GM04503 (cell line): ENCODE measurements at places on chromosomes 2 and 18.
A peak's percentile ranks its signal among the peaks of the same experiment; 100 is the strongest.

- DNase-seq, result no peak
Measured at GRCh38 chr2:221423210-221423804, 148.8 kb downstream of the EPHA4 start.

DNA sequence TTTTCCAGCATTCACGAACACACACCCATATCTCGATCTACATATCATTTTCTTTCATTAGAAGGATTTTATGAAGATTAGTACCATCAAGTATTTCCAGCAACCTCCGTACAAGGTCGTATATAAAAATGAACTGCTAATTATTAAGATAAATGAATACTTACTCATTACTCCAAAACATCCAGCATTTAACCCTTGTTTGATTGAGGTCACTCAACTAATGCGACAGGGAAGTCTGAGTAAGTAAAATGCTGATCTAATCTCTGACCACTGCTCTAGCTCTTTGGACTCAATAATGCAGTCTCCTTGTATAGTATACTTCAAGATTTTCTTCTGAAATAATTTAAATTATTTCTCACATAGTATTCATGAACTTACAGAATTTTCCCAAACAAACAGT is 2.0 kb downstream of the ABHD3 start:
- DNase-seq, result no peak

GRCh38 chr18:32420084-32420750 is 50.5 kb downstream of the GAREM1 start:
- DNase-seq, result no peak

- no peak for DNase-seq
Measured at GRCh38 chr2:215876139-215876936, 137.0 kb downstream of the MREG start.

GRCh38 chr2:174322149-174322548 is 12.6 kb upstream of the SP9 start:
- DNase-seq, result no peak

DNA sequence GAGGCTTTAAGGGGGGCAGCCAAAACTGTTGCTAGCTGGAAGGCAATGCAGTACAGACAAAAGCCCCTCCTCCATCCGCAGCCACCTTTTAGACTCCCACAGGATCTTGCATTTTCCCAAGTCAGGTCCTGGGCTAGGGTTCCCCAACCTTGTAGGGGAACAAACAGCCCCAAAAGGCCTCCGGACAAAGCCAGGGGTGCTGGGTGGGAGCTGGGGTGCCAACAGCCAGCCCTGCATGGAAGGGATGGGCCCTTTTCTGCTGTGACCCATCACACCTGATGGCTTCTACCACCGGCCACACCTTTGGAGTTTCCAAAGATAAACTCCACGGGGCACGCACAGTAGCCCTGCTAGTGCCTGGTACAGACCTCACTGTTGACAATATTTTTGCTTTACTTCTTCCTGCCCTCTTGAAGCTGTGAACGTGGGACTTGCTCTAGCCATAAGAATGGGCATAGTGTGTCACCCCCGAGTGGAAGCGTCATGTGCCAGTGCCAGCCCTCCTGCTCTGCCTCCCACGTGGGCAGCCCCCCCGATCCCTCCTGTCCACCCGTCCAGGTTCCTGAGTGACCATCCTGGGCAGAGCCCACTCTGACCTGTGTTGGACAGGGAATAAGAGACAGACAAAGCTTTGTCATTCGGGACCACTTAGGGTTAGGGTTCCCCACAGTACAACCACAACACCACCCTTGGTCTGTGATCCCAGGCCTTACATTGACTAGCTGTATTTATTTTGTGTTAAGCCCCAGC is 18.8 kb downstream of the TUBB6 start:
- DNase-seq, result no peak

DNA sequence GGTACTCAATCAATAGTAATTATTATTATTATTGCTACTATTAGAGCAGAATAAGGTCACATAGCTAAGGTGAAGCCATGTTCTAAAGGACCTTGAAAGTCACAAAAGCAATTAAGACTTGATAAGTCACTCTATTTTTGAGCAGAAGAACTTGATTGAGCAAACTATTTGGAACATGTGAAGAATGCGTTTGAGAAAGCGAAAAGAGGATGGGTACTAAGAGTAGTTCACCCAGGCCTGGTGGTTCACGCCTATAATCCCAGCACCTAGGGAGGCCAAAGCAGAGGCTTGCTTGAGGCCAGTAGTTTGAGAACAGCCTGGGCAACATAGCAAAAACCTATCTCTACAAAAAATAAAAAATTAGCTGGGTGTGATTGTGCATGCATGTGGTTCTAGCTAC is 7.2 kb upstream of the RTN4 start:
- DNase-seq, result no peak

GRCh38 chr2:54701029-54701428 is 22.4 kb upstream of the EML6 start:
- DNase-seq, result no peak

DNA sequence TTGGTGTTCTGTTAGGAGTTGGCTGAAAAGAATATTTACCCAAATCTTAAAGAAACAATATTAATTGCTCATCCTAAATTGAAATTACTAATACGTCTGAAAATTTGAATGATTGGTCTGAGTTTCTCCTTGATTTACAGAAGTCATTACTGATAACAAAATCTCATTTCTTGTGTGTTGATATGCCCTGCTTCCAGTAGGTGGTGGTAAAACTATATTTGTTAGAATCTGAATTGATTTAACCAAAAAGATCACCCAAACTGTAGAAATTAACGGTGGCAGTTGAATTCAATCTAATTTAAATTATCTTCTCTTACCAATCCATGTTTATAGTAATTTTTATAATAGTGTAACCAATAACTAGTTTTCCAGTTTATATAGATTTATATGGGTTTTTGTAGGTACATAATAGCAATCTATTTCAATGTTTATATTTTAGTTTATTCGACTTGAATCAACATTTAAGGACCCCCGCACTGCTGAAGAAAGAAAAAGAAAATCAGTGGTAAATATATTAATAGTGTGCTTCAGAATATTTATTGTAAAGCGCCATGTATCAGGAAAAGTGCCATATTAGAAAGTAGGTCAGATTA is 38.3 kb downstream of the PAPOLG start:
- no peak for DNase-seq

- no peak for DNase-seq
Measured at GRCh38 chr2:118604811-118605210, 242.6 kb downstream of the EN1 start.

GRCh38 chr2:208320686-208321085 is 54.6 kb downstream of the PIKFYVE start:
- peak; percentile 4 for DNase-seq

GRCh38 chr18:22630980-22631379 is 213.3 kb upstream of the CTAGE1 start:
- DNase-seq, result no peak

GRCh38 chr2:20562540-20563225 is 88.2 kb downstream of the HS1BP3 start:
- DNase-seq, result no peak

DNA sequence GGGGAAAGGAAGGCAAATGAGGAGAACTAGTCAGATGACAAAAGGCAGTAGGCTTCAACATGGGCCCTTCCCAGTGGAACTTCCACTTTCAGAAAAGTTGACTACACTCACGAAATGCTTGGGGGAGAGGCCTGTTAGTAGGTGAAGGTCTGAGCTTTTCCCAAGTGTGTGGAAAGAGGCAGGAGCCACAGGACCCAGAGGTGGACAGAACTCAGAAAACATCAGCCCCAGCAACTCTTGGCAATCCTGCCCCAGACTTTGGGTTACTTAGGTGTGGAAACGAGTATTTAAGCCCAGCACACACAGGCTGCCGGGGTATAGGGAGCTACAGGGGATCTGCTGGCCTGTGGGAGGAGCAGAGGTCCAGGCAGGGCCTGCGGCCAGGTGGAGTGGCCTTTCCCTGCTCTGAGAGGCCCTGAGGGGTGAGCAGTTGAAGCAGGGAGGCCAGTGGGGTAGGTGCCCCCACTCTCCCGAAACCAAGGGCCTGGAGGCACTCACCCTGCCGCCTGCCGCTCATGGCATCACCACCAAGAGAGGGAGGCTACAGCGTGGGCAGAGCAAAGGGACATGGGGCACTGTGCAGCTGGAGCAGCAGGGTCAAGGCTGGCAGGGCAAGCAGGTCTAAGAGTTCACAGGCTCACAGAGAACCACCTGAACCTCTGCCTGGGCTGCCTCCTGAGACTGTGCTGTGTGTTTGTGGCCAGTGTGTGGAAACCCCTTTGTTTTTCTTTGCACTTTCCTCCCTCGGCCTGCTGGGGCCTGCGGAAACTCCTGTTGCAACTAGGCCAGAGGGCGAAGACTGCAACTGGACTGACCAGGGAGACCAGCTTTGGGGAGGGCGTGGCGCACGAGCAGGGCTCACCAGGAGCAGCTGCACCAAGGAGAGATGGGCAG is 130.7 kb upstream of the SERTAD2 start:
- no peak for DNase-seq

- no peak for DNase-seq
Measured at GRCh38 chr2:3102081-3102921, 275.3 kb downstream of the EIPR1 start.

DNA sequence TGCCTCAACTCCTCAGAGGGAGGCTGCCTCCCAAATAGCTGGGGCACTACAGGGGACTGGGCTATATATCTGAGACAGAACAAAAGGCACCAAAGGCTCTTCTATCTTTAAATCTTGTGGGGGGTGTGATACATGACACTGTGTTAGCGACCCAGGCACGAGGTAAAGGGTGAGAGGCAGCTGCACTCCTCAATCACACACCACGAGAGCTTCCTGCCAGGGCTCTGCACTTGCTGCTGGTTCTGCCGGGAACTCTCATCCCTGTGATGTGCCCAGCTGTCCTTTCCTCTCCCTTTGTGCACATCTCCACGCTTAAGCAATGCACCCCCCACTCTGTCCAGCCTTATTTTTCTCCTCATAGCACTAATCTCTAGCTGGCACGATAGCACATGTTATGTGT is 32.4 kb downstream of the NPC1 start:
- DNase-seq, result no peak

GRCh38 chr2:145957929-145958328 is 1438.0 kb upstream of the ZEB2 start:
- no peak for DNase-seq

GRCh38 chr2:215249501-215249900 is 62.4 kb upstream of the ATIC start:
- DNase-seq, result no peak

DNA sequence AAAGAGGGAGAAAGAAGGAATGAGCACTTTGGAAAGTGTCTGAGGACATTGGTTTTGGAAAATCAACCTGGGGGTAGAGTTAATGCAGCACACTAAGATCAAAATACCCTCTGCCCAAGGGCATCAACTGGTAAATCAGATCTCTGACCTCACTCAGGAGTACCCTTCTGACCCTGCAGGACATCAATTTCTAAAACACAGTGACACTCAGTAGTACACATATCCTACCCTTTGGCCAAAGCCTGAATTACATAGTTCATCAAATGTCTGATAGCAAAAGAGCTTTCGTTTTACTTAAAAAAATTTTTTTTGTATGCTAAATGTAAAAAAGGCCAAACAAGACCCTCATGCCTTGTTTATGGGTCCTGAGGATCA is 118.4 kb upstream of the CTNNA2 start:
- no peak for DNase-seq

DNA sequence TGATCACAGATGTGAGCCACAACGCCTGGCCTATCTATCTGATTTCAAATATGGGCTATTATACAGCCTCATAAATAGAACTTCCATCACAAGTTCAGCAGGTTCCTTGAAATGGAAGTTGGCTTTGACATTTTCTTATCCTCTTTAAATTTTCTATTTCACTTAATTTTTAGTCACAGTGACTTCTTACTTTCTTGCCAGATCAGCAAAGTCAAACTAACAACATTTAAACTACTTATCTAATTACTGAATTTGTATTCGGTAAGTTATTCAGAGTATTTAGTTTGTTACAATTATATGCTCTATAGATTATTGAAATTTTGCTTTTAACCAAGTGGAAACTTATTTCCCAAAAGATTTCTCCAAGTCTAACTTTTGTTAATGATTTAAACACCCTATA is 108.2 kb downstream of the BAZ2B start:
- no peak for DNase-seq

DNA sequence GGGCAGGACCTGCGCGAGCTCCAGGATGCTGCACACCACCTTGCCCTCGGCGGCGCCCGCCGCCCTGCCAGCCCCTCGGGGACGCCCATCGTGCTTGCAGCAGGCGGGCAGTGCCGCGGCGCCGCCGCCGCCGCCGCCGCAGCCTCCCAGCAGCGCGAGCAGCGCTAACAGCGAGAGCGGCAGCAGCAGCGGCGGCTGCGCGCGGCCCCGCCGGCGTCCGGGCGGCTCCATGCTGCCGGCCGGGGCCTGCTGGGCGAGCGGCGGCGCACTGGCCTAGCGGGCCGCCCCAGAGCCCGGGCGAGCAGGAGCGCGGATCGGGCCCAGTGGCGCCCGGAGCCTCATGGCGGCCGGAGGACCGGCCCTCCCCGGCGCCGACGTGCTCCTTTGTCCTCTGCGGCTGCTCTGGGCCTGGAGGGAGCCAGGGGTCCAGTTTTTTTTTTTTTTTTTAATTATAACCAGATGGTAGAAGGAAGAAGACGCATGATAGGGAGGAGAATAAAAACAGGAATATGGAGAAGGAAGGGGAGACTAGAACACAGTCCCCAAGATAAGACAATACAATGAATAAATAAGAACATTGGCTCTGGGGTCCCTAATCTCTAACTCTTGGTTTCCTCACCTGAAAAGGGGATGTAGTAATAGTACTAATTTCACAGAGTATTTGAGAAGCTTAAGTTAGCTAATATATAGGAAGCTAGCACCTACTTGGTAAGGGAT is 17.1 kb upstream of the ANKRD62 start:
- no peak for DNase-seq

- DNase-seq, result no peak
Measured at GRCh38 chr2:212266297-212266696, 272.3 kb downstream of the ERBB4 start.

GRCh38 chr2:159584796-159585195 is 31.6 kb downstream of the BAZ2B start:
- DNase-seq, result no peak

DNA sequence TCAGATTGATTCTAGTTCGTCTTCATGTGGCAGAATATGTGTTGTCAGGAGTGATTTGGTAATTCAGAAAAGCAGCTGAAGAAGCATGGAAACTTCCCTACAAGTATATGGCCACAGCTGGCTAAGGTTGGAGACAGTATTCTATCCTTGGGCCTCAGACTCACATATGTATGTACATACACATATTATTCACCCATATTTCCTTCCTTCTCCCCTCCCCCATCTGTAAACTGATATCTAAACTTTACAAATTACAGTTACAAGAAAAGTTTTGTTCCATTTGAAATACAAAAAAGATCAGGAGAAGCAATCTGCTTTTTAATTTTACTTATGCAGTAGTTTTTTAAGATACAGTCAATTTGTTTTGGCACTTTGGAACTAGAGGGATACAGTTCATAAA is 3.1 kb downstream of the SP3 start:
- no peak for DNase-seq

- DNase-seq, result no peak
Measured at GRCh38 chr18:13471971-13472628, 253.5 kb downstream of the LDLRAD4 start.
